ENCODE measurements at places on chromosomes 3 and 15.
A peak's percentile ranks its signal among the peaks of the same experiment; 100 is the strongest.

GRCh38 chr15:40871749-40872617 is 2.1 kb downstream of the RHOV start:
- peak; percentile 51 for DNase-seq

DNA sequence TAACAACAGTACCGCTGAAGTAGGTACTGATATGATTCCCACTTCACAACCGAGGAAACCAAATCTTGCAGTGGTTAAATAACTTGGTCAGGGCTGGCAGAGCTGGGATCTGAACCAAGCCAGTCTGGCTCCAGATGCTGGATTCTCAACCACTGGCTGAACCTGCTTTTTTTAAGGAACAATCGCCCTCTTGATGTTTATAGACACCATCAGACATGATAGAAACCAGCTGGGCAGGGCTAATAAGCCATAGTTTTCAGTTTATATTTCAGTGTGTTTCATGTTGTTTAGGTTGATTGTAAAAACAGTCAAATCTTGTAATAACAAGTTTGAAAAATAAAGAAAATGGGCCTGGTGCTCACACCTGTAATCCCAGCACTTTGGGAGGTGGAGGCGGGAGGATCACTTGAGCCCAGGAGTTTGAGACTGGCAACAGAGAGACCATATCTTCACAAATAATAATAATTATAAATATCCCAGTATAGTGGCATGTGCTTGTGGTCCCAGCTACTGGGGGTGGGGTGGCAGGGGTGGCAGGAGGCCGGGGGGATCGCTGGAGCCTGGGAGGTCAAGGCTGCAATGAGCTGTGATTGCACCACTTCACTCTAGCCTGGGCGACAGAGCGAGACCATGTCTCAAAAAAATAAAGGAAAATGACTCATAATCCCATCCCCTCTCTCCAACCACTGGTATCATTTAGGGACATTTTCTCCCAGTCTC is 36.7 kb downstream of the XYLB start:
- no peak for DNase-seq

DNA sequence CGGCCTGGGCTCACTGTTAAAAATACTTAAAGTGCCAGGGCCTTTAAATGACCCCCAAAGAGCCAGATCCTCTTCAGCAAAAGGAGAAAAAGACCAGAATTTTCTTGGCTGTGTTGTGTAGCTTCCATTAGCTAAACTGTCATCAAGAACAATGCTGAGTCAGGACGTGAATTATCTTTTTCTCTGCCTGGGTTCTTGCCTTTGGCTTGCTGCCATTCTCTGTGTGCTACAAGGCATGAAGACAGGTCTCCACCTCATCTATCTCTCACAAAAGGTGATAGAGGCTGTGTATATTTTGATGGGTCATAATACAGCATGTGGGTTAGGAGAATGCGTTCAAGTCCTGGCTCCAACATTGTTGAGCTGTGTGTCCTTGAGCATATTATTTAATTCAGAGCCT is 52.4 kb upstream of the SELENOK start:
- DNase-seq, result no peak

GRCh38 chr3:197144188-197144587 is 114.6 kb upstream of the MELTF start:
- DNase-seq, result no peak

DNA sequence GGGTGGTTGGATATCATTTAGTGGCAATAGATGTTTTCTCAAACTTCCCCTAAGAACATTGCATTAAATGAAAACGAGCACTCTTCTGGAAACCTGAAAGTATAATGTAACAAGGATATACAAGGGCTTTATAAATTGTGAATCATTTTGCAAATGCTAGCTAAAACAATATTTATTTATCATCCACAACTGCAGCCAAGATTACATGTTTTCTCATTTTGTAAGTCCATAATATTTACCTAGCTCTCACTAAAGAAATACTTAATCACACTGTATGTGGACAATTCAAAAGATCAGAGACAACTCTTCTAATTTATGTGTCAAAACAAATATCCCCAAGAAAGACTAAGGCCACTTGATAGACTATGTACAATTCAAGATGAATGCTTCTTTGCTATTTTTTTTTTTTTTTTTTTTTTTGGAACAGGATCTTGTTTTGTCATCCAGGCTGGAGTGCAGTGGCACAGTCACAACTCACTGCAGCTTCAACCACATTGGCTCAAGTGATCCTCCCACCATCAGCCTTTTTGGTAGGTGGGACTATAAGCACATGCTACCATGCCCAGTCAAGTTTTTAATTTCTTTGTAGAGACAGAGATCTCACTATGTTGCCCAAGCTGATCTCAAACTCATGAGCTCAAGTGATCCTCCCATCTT is 427.7 kb upstream of the THBS1 start:
- DNase-seq, result no peak

DNA sequence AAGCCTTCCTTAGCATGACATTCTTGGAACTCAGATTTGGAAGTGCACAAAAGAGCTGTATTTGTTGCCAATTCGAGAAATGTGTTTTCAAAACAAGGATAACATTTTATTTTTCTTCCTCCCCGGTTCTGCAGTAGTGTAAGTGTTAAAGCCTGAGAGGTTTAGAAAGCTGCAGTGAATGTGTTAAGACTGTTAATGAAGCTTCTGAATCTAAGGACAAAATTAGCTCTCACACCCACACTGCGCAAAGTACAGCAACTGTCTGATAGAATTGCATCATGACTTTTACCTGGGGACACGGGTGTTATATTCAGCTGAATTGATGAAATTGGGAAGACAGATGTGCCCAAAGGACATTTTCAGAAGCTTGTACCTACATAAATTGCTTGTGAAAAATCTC is 344.4 kb downstream of the CADM2 start:
- DNase-seq, result no peak

- no peak for DNase-seq
Measured at GRCh38 chr3:157148196-157148889, 11.6 kb downstream of the CCNL1 start.

DNA sequence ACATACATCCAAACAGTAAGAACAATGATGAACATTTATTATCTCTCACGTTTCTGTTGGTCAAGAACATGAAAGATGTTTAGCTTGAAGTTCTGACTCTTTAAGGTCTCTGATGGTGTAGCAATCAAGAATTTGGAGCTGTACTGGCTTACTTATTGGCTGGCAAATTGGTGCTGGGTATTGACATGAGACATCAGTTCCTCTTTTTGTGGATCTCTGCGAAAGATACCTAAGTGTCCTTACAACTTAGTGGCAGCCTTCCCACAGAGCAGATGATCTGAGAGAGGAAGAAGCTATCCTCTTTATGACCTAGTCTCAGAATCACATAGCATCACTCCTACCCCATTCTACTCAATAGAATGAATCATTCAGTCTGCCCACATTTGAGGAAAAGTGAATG is 309.8 kb upstream of the DCBLD2 start:
- DNase-seq, result no peak

- no peak for DNase-seq
Measured at GRCh38 chr3:128783774-128784173, 57.8 kb downstream of the RAB7A start.

GRCh38 chr3:62874711-62875557 is at the start of gene CADPS:
CADPS (minus strand) TSS chr3:62875416; CDS start chr3:62875029, 387 bp downstream.
- DNase-seq, result no peak

GRCh38 chr3:43203022-43203421 is 83.3 kb upstream of the SNRK start:
- DNase-seq, result no peak

GRCh38 chr3:183208800-183209199 is 44.3 kb upstream of the B3GNT5 start:
- DNase-seq, result no peak

DNA sequence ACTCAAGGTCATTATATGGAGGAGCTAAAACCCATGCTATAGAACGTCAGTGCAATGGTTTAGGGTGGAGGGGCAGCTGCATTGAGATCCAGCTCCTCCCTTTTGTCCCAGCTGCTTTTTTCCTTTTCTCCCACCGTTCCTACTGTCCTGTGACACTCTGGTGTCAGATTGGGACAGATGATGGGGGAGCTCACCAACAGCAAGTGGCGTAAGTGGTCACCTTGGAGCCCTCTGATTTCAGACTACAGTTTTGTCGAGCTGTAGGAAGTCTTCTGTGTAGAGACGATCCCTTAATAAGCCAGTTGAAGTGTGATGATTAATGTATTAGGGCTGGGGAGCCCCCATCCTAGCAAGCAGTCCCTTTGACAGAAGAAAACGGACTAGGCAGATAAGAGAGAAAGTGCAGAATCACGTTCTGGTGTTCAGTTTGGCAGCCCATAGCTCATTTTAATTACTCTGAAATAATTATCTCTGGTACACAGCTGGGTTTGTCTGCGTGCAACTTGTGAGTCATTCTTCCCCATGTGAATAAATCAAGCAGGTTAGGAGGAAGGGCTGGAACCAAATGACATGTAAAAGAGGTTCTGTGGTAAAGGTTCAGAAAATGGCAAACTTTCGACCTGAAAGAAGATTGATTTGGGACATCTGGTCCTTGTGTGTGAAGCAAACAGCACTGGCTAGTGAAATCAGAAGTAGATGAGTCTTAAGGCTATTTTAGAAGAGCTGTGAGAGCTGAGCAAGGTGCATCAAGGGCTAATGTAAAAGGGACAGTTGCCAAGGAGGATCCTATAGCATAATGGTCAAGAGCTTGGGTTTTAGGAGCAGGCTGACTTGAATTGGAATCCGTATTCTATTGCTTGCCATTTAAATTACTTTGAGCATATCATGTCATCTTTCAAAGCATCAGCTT is 241.4 kb downstream of the EDEM1 start:
- DNase-seq, result no peak

GRCh38 chr3:142853270-142854168 is 35.4 kb downstream of the PCOLCE2 start:
- no peak for DNase-seq

- DNase-seq, result no peak
Measured at GRCh38 chr15:43968551-43968950, 141.7 kb downstream of the WDR76 start.

DNA sequence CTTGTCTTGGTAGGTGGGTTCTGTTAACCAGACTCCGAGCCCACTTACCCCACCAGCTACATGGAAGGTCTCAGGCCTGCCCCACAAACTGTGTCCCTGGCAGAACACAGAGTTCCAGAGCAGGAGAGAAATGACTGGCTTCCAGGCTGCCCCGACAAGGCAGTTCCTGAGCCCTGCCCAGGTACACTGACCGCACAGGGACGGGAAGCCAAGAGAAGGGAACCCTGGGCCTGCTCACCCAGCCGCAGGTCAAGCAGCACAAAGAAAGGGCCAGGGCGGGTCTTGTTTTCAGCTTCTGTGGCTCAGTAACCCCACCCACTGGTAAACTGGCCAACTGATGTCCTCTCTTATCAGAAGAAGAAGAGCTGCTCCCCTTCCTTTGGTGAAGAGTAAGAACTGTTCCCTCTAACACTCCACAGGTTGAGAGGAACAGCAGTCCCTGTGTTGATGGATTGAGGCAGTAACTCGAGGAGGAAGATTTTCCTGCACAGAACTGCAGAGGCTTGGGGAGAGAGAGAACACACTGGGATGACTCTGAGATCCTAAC is 68.4 kb downstream of the CRTC3 start:
- DNase-seq, result peak; percentile 62

DNA sequence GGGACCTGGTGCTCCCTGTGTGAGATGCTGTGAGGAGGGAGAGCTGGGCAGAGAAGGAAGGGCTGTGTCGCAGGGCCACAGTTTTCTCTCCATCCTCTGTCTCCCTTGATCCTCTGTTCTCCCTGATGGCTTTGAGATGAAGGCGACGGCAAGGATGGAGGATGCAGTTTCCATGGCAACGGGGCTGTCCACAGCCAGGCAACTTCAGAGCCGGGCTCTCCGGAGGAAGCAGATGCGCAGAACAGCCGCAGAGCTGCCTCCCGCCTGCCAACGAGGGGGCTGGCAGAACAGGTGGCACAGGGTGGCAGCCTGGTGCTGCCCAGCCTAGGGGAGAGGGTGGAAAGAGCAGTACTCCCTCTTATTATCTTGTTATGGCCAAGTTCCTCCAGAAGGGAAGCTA is 9.9 kb upstream of the GRM2 start:
- DNase-seq, result no peak

- DNase-seq, result no peak
Measured at GRCh38 chr3:52896613-52897012, 735 bp downstream of the STIMATE start.

- no peak for DNase-seq
Measured at GRCh38 chr3:148319161-148319915, 378.4 kb upstream of the AGTR1 start.

DNA sequence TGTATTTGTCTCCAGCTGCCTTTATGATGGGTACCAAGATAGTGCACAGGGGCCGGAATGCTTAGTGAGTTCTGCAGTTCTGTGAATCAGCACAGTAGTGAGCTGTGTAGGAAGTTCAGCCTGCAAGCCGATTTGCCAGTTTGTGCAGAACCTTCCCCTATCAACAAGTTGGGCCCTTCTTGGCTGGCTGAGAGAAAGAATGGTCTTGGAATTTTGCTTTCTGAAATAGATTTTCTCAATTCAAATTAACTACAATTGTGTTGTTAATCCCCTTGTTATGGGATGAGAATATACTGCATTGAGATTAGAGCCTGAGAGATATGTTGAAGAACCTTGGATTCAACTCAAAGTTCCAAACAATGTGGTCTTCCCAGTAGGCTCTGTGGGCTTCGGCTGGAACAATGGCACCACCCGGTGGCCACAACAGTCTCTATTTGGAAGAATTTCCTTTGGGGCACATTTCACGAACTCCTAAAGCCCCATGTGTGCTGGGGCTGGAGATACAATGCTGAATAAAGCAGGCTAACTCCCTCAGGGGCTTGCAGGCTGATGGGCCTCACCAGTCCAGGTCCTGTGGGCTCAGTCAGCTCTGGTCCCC is 59.1 kb downstream of the TRIM42 start:
- DNase-seq, result peak; percentile 47

GRCh38 chr3:189292667-189293484 is 121.1 kb downstream of the TPRG1 start:
- no peak for DNase-seq

DNA sequence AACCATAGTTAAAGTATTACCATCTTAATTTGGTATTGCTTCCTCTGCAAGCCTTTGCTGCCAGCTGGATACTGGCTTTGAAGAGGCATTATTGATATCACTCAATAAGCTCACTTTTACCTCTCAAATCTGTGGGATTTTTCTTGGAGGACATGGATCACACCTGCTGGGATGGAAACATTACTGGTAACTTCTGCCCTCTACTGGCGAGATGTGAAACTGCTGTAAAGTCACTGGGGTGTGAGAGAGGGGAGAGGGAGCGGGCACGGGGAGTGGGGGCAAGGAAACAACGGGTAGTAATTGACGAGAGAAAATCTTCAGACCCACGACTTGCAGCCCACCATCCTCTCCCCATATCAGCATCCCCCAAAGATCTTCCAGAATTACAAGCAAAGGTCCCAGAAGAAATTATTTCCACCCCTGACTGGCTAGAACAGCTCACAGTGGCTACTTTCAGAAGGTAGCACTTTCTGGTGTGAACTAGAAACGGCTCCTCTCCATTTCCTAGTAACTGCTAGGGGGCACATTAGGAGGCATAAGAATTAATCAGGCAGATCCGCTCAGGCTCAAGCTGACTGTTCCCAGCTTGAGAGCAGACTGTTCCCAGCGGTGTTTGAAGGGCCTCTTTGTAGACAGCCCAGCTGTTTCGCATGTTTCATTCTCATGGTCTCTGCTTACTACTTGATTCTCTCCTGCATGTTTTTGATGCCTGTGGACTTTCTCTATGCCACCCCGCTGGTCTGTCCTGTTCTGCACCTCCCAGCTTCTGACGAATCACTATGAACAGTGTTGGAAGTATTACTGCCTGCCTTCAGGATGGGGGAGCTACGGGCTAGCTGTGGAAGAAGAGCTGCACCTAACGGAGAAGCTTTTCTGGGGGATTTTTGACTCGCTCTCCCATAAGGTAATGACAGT is 230.4 kb upstream of the CHRM5 start:
- DNase-seq, result peak; percentile 22
